CD4-positive, CD25-positive, alpha-beta regulatory T cell (primary cell): ENCODE measurements at places on chromosomes 4 and X.

DNA sequence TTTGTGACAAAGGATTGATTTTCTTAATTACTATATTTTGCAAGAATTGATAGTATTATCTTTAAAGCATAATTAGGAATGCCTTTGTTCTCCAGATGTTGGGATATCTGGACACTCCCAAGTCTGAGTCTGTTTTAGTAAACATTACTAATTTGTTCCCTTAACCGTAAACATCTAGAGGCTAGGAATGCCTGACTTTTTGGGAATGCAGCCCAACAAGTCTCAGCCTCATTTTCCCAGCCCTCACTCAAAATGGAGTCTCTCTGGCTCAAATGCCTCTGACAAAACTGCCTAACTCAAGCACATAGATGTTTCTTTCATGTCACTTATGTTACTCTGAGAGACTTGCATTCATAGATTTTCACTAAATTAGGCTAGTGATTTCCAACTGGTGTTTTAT is 297.0 kb upstream of the CLNK start:
- H3K27me3 ChIP-seq: no peaks in the 10 kb centered on the region
- DNase-seq: no peak
- peaks cover 9% of the 10 kb centered on the region for H3K4me1 ChIP-seq

DNA sequence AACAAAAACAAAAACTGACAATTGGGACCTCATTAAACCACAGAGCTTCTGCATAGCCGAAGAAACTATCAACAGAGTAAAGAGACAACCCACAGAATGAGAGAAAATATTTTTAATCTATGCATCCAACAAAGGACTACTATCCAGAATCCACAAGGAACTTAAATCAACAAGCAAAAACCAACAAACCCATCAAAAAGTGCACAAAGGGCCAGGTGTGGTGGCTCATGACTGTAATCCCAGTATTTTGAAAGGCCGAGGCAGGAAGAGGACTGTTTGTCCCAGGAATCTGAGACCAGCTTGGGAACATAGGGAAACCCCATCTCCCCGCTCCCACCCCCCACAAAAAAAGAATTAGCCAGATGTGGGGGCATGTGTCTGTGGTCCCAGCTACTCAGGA is 10.7 kb downstream of the C4orf51 start:
- no peak for DNase-seq
- H3K4me3 ChIP-seq: no peak overlapping the region
- no peaks in the 10 kb centered on the region for H3K4me1 ChIP-seq

DNA sequence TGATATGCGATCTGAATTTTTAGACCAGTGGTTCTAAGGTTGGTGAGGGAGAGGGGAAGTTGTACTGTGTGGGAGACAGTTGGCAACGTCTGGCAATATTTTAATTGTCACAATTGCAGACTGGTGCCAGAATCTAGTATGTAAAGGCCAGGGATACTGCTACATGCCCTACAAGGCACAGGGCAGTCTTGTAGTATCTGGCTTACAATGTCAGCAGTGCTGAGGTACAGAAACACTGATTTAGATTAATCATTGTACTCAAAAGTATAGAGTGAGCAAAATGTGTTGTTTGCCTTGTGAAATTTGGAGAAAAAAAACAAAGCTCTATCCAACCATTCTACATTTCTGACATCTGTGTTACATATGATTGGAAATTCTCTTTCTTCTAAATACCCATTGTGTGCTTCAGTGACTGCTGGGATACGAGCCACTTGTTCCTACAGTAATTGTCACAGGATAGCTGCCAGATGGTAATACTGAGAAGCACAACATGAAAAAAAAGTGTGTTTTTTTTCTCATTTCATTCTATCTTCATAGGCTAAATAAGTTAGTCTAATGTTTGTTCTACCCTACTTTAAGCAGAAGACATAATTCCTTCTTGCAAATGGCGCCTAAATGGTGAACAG is 526.7 kb upstream of the AGA start:
- no peak for DNase-seq
- H3K4me3 ChIP-seq: no peak overlapping the region
- no peaks in the 10 kb centered on the region for H3K36me3 ChIP-seq
- no peaks in the 10 kb centered on the region for H3K4me1 ChIP-seq
- no peaks in the 10 kb centered on the region for H3K27me3 ChIP-seq

DNA sequence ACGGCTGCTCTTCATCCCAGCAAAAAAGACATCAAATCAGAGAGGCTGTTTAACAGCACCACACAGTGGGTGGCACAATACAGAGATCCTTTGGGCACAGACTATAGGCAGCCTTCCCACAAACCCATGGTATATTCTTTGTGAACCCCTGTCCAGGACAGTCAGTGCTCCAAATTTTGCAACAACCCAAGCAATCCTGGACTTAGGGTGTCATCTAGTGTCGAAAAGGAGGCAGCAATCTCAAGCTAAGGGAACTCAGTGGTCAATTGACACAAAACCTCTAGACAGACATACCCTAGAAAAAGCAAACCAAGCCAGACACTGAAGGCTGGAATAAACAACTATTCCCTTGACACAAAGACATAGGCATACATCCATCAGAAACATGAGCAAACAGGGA is 137.4 kb downstream of the BMP15 start:
- H3K4me3 ChIP-seq: no peak overlapping the region
- no peak overlapping the region for H3K27ac ChIP-seq
- no peaks in the 10 kb centered on the region for H3K27me3 ChIP-seq
- DNase-seq: no peak
- no peaks in the 10 kb centered on the region for H3K36me3 ChIP-seq
- H3K4me1 ChIP-seq: no peaks in the 10 kb centered on the region

DNA sequence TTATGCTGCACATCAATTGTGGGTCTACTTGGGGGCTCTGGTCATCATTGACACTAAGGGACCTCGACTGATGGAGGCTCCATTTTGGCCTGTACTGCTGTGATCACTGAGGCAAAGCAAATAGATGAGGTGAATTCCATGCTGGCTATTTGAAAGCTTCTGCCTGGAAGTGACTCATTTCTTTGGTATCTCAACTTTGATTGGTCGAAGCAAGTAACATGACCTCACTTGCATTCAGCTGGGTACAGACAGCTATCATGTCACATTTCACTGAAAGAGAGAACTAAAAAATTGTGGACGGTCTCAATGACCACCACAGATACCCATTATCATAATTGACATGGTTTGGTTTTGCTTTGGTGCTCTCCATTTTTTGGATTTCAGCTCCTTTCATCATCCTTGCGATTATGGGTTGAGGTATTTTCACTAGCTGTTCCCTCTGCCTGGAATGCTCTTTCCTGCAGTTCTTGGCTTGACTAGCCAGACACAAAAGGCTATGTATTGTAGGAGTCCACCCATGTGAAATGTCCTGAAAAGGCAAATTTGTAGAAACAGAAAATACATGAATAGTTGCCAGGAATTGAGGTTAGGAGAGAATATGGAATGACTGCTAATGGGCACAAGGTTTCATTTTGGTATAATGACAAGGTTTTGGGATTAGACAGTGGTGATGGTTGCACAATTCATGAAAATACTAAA is 369.2 kb upstream of the LCORL start:
- H3K36me3 ChIP-seq: no peaks in the 10 kb centered on the region
- no peak overlapping the region for H3K27ac ChIP-seq
- no peak overlapping the region for H3K4me3 ChIP-seq

DNA sequence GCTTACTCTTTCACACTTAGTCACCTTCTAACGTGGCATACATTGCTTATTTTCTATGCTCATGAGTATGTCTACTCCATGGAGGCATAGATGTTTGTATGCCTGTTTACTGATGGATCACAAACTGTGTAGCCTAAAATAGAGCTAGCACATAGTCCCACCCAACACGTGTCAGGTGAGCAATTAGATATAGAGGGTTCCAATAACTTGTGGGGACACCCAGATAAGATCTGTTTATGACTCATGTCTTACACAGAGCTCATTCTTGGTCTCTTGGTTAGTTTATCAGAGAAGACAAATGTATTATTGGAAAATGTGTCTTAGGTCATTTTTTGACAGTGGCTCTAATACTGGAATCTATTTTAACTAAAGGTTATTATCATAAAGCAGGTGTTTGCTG is 6.8 kb downstream of the ZFP42 start:
- no peak overlapping the region for H3K27ac ChIP-seq
- no peak for DNase-seq
- H3K4me3 ChIP-seq: no peak overlapping the region
- H3K36me3 ChIP-seq: no peaks in the 10 kb centered on the region
